ENCODE measurements at places on chromosomes 7 and 10. TPM values are rescaled to one million over a fixed set of nuclear protein-coding genes. Genes with fewer than 3 reads are reported as not detected.

Gene APBB1IP
- total RNA-seq, result 2.5 TPM

Gene AEBP1
- total RNA-seq, result 93.1 TPM

Gene HYAL4
- total RNA-seq, result 0.32 TPM

Gene LRMDA
- total RNA-seq, result 4.5 TPM

Gene PSD
- 1.7 TPM for total RNA-seq

Gene DKK1
- 0.19 TPM for total RNA-seq

Gene PDZD7
- 0.40 TPM for total RNA-seq

Gene SPDYE1
- 0.13 TPM for total RNA-seq
